ENCODE measurements at places on chromosomes 4 and X.

DNA sequence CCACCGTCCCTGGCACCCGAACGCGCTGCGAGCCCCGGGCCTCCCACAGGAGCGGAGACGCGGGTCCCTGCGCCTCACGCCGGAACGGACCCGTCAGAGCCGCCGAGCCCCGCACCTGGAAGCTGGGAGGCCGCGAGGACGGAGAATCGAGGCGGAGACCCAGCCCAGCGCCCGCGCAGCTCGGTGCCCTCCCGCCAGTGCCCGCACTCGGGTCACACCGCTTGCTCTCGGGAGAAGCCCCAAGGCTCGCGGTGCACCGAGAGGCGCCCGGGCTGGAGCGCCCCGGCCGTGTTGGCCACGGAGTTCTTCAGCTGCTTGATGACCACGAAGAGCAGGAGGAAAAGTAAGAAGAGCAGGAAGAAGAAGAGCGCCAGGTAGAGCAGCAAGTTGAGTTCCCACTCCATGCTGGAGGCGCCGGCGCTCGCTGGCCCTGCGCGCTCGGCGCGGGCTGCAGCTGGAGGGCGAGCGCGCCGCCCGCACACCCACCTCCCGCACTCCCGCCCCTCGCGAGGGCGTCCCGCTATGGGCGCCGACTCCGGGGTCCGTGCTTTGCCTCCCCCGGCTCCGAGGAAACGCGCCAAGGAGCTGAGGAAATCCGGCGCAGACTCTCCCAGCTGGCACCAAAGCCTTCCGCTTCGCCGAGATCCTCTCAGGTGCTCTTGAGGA, at the start of gene SMIM43:
Gene SMIM43, minus strand, starts transcription at position 463 of the 666 bp plus-strand sequence. Its CDS starts 59 bp downstream, at position 404.
- DNase-seq: no peak

DNA sequence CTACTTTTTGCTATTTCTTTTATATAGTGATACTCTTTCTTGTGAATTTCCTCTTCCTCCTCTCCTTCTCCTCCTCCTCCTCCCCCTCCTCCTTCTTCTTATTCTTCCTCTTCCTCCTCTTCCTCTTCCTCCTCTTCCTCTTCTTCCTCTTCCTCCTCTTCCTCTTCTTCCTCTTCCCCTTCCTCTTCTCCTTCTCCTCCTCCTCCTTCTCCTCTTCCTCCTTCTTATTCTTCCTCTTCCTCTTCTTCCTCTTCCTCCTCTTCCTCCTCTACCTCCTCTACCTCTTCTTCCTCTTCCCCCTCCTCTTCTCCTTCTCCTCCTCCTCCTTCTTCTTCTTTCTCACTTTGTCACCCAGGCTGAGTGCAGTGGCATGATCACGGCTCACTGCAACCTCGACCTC, 36.3 kb upstream of the RBMX start:
- DNase-seq: no peak

DNA sequence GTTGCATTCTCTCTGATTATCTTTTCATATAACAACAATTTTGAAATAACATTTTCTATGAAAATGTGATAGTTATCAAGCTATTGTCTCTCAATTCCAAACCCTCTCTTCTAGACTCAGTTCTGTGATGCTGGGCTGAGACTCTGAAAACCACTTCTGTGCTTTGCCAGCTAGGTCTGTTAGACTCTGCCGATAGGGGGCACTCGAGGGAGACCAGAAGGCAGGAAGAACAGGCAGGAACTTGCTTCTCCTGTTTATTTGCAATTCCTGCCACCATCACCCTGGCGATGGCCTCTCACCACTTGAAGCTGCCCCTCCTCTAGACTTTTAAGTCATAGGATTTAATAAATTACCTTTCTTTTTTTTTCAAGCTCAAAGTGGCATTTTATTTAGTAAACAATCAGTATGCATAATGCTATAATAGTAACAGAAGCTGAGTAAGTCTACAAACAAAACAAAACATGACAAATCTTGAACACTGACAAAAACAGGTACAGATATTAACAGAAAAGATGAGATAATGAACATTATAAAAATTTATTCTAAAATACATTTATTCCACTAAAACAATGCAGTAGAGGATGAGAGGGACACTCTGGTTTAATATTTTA, 49.7 kb downstream of the RASL11B start:
- peak; percentile 17 for DNase-seq

- DNase-seq: no peak
These were observed 610.3 kb upstream of the GALNTL6 start for GRCh38 chr4:171202908-171203307.

DNA sequence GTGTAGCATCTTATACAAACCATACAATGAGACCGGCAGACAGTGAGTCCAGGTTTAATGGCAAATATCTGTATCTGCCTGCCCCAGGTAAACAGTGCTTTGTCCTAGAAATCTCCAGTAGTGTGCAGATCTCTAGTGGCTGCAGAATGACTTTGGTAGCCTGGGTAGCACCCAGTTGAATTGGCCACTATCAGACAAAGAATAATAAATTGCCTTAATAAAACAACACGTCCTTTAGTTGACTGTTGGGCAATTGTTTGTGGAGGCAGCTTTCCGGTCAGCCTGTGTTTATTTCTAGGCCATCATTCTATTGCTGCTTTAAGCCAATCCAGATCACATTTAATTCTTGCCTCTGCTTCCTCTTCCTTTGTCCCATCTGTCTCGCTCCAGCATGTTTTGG, 52.5 kb downstream of the SNX25 start:
- DNase-seq: no peak

- no peak for DNase-seq
These were observed 37.1 kb upstream of the TBC1D9 start for GRCh38 chr4:140793291-140793690.
